Pancreas (tissue), 10 donors: ENCODE measurements at places on chromosomes 12 and 14.

GRCh38 chr12:70756118-70756517, 118.9 kb upstream of the PTPRB start:
- no peak for DNase-seq

- DNase-seq = no peak
Measured at GRCh38 chr14:105087308-105087962, 22.2 kb upstream of the GPR132 start.

GRCh38 chr12:54039417-54040147, 6.7 kb downstream of the HOXC5 start:
- DNase-seq = no peak

GRCh38 chr12:107035733-107036132, 48.8 kb upstream of the MTERF2 start:
- DNase-seq = no peak

GRCh38 chr12:54393743-54394142, 9.2 kb upstream of the ZNF385A start:
- DNase-seq = no peak

- DNase-seq = no peak
Measured at GRCh38 chr12:22089486-22089885, 43.5 kb downstream of the CMAS start.
